ENCODE measurements at places on chromosomes 6 and 20. TPM values are rescaled to one million over a fixed set of nuclear protein-coding genes. Genes with fewer than 3 reads are reported as not detected.

KLC4 gene
- 11.6 TPM for total RNA-seq

TBXT gene
- not detected for total RNA-seq

UQCC2 gene
- total RNA-seq, result 86.8 TPM

GRCh38 chr6:84498905-84499304 lies 265.5 kb downstream of the TBX18 start:
- DNase-seq, result no peak

DNA sequence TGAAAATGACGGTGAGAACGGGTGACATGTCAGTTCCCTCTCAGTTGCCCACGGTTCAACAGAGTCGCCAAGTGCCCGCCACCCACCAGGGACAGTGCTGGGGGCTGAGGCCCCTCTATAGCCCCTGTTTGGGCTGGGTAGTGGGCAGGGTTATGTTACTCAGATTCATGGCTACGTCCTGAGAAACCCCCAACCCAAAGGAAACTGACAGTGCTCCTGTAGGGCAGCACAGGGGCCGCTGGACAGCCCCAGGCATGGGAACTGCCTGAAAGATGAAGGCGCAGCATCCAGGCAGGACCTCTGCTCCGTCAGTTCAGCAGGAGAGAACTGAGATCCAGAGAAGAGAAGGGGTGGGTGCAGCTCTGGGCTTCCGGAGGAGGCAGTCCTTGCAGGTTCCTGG lies 118.9 kb upstream of the PMEPA1 start:
- DNase-seq, result no peak

- DNase-seq, result no peak
These were observed 43.0 kb upstream of the ADGRG6 start for GRCh38 chr6:142258757-142259156.

GRCh38 chr6:227074-227782 lies 65.1 kb upstream of the DUSP22 start:
- DNase-seq, result no peak
